ENCODE measurements at places on chromosomes 1 and 21. TPM values are rescaled to one million over a fixed set of nuclear protein-coding genes. Genes with fewer than 3 reads are reported as not detected.

The HPCAL4 gene
- not detected for total RNA-seq

The OLFM3 gene
- total RNA-seq: not detected

- no peaks in the 10 kb centered on the region for H3K4me1 ChIP-seq
- no peak for DNase-seq
- H3K36me3 ChIP-seq: no peaks in the 10 kb centered on the region
- H3K4me3 ChIP-seq: no peak overlapping the region
- no peak overlapping the region for H3K27ac ChIP-seq
Measured at GRCh38 chr1:232754930-232755329, 50.3 kb upstream of the MAP10 start.

- no peaks in the 10 kb centered on the region for H3K27me3 ChIP-seq
- H3K27ac ChIP-seq: no peak overlapping the region
Measured at GRCh38 chr21:46168659-46169386, 13.4 kb upstream of the FTCD start.

DNA sequence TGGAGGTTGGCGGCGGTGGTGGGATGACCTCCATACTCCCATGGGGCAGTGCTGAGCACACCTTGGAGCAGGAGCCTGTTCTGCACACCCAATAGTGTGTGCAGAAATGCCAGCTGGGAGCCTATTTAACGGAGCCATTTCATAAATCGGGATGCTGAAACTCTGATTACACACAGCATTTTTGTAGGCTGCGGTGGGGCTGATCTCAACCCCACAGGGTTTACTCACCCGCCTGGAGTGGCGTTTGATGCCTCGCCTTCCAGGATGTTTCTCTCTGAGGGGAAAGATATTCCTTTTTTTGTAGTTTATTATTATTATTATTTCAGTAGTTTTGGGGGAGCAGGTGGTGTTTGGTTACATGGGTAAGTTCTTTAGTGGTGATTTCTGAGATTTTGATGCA, 82.6 kb upstream of the WDR26 start:
- DNase-seq: no peak
- no peaks in the 10 kb centered on the region for H3K27me3 ChIP-seq

DNA sequence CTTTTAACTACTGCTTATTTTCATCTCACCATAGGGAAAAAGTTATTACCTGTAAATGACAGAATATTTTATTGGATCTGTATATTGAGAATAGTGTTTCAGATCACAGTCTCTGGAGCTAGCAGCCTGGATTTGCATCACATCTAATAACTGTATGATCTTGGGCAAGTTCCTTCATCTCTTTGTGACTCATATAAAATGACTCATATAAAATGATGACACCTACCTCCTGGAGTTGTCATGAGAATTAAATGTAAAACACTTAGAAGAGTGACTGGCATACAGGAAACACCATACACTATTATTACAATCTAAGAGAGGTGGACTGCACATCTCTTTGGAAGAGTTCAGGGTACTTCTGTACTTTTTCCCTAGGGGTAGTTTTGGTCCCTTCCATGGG, 421.3 kb downstream of the NEGR1 start:
- H3K27me3 ChIP-seq: no peaks in the 10 kb centered on the region
- H3K4me1 ChIP-seq: no peaks in the 10 kb centered on the region
- no peak overlapping the region for H3K4me3 ChIP-seq
- no peak overlapping the region for H3K27ac ChIP-seq
- DNase-seq: no peak
- H3K36me3 ChIP-seq: no peaks in the 10 kb centered on the region

- H3K27me3 ChIP-seq: no peaks in the 10 kb centered on the region
- H3K36me3 ChIP-seq: no peaks in the 10 kb centered on the region
- DNase-seq: no peak
- H3K27ac ChIP-seq: no peak overlapping the region
Measured at GRCh38 chr21:39727401-39728120, 17.4 kb upstream of the IGSF5 start.

Measured in B cell (primary cell).